ENCODE measurements at places on chromosomes 4 and X.

- H3K4me3 ChIP-seq, result no peak overlapping the region
- H3K36me3 ChIP-seq, result no peaks in the 10 kb centered on the region
- H3K27ac ChIP-seq, result no peak overlapping the region
- no peak for DNase-seq
Observed at GRCh38 chrX:38347136-38347535, 5.3 kb upstream of the OTC start.

DNA sequence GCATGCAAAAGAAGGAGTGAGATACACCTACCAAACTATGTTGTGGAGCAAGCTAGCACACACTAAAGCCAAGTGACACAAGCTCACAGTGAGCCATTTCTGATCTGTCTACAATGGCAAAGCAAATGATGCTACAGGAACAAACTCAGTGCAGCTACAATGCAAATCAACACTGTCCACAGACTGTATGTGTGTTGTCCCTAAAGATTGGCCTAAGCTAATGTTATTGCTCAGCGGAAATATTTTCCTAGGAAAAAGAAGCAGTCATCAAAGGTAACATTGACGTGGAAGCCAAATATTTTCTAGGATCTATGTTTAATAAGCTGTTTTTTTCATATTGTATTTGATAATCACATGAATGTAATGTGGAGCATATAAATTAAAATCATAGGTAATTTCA, 34.7 kb upstream of the HPGDS start:
- DNase-seq, result no peak
- no peaks in the 10 kb centered on the region for H3K36me3 ChIP-seq
- H3K4me3 ChIP-seq, result no peak overlapping the region

GRCh38 chr4:2643555-2643954, 107.1 kb downstream of the FAM193A start:
- H3K36me3 ChIP-seq, result peaks cover 72% of the 10 kb centered on the region
- H3K27me3 ChIP-seq, result no peaks in the 10 kb centered on the region
- peak; percentile 53 for DNase-seq
- no peaks in the 10 kb centered on the region for H3K4me1 ChIP-seq
- H3K4me3 ChIP-seq, result no peak overlapping the region

DNA sequence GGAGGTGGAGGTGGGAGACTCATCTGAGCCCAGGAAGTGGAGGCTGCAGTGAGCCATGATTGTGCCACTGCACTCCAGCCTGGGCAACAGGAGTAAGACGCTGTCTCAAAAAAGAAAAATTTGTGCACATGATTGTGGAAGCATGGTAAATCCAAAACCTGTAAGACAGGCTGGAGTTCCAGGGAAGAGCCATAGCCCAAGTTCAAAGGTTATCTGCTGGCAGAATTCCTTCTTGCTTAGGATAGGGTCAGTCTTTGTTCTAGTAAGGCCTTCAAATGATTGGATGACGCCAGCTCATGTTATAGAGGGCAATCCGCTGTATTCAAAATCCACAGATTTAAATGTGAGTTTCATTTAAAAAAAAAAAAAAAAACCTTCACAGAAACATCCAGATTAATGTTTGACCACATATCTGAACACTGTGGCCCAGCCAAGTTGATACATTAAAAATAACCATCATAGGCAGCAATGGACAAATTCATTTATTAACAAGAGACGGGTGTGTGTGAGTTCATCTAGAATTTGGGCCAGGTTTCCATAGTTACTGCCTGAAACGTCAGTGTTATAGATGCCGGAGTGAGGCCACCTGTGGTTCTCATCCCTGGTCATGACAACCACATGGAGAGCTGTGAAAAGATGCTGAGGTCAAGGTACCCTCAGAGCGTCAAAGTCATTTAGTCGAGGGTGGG, 35.2 kb upstream of the SLC2A9 start:
- no peak overlapping the region for H3K27ac ChIP-seq
- no peak overlapping the region for H3K4me3 ChIP-seq
- peaks cover 3% of the 10 kb centered on the region for H3K4me1 ChIP-seq
- H3K27me3 ChIP-seq, result no peaks in the 10 kb centered on the region

DNA sequence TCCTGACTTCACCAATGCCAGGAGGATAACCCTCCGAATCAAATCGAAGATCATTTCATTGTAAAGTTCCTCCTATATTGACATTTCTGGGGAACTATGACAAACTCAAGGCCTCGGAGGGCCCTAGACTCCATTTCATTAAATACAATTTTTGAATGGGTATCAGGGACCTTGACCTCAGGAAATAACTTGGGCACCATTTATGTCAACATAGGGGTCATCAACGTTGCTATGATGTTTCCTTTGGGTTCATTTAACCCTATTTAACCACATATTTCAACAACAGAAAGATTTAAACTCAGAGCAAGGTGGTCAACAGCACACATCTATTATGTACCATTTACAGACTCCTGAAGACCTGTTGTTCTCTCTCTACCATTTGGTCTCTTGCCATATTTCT, 395.1 kb downstream of the TRIML1 start:
- H3K27ac ChIP-seq, result no peak overlapping the region
- H3K4me3 ChIP-seq, result no peak overlapping the region
- H3K4me1 ChIP-seq, result no peaks in the 10 kb centered on the region
- DNase-seq, result no peak

DNA sequence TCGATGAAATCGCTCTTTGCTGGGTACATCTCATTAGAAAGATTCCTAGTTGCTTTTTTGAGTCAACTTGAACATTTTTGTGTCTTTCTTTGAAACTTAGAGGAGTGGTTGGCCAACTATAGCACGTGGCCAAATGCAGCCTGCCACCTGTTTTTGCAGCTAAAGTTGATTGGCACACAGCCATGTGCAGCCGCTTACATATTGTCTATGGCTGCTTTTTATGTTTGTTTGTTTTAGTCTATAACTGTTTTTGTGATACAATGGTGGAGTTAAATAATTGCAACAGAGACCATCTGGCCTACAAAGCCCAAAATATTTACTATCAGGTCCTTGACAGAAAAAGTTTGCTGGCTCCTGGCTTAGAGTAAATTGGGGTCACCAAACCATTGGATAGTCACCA, 86.3 kb downstream of the CLCN4 start:
- H3K4me1 ChIP-seq, result peaks cover 6% of the 10 kb centered on the region
- no peak overlapping the region for H3K4me3 ChIP-seq
- no peak overlapping the region for H3K27ac ChIP-seq
- no peak for DNase-seq

Data from suprapubic skin (tissue), 4 donors.